Lower leg skin (tissue), 4 donors: ENCODE measurements at places on chromosomes 3 and 15. TPM values are rescaled to one million over a fixed set of nuclear protein-coding genes. Genes with fewer than 3 reads are reported as not detected.

- DNase-seq = no peak
Observed at GRCh38 chr3:115550285-115550761, 73.0 kb upstream of the GAP43 start.

DNA sequence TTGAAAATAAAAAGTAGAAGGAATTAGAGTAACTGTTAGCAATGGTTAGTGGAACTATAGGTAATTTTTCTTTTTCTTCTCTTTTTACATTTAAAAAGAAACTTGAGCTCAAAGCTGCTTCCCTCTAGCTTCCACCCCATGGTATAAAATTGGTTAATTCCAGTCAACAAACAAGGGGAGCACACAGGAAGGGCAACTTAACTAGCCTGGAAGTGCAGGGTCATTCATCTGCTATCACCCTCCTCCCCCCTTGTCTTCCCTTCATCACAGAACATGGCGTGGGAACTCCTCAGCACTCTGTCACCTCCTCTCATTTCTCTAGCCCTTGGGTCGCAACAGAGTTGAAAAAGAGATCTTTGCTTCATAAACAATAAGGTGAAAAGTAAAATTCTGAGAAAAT lies 20.0 kb downstream of the MASP1 start:
- no peak for DNase-seq

- DNase-seq = no peak
Observed at GRCh38 chr3:44561076-44561475, 6.1 kb downstream of the ZKSCAN7 start.

DNA sequence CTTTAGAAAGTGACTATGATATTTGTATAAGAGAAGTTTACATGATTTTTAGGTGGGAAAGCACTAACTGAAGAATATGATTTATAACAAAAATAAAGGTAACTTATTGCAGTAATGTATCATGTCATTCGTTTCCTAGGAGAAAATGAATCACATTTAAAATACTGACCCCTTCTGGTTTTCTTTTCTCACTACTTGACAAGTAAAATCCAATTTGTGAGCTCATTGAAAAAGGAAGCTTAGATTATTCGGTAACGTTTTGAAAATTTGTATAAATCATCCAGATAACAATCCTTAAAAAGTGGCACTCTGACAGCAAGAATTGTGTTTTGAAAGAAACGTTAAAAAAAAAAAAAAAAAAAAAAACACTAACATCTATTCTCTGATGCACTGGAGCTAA lies 39.0 kb downstream of the NSUN3 start:
- no peak for DNase-seq

GRCh38 chr3:126101521-126101982 lies 17.6 kb upstream of the SLC41A3 start:
- DNase-seq = peak; percentile 77

GRCh38 chr3:119352034-119352609 lies 57.9 kb downstream of the ARHGAP31 start:
- no peak for DNase-seq

GRCh38 chr3:142965581-142965980 lies 2.1 kb upstream of the PAQR9 start:
- no peak for DNase-seq

GRCh38 chr3:6585360-6585759 lies 275.6 kb upstream of the GRM7 start:
- no peak for DNase-seq

DNA sequence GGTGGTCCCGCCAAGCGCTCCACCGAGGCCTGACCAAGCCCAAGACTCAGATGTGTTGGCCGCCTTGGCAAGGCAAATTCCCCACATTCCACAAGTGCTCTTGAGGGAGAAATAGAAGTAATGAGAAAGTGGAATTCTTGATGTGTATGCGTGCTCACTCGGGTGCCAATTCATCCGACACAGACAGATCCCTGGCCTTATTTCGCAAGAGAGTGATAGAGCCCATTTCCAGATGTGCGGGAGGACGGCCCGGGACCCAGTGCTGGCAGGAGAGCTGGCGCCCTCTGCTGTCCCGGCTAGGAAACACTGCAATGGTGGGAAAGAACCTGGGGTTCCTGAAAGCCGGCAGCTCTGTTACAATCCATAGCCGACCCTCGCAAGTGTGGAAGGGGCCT lies 76.0 kb downstream of the HMG20A start:
- peak; percentile 98 for DNase-seq

DNA sequence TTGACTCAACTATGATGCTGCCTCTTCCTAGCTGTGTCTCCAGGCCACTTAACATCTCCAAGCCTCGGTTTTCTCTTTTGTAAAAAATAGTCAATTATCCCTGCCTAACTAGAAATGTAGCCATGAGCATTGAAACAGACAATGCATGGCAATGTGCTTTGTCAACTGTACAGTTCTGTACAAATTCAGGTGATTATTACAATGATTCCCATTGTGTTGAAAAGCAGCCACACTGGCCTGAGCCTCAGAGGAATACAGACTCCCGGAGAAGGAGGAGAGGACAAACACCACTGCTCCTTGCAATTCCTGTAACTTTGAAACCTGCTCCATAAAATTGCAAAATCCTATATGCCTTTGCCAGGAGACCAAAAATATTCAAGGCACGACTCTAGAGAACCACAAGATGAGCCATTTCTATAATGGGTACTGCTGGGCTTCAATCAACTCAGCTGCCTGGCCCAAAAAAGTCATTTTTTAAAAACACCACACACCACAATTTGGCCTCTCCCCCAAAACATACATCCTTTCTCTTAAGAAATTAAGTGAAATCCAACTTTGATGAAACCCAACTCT lies 28.6 kb downstream of the DAPK2 start:
- no peak for DNase-seq

DNA sequence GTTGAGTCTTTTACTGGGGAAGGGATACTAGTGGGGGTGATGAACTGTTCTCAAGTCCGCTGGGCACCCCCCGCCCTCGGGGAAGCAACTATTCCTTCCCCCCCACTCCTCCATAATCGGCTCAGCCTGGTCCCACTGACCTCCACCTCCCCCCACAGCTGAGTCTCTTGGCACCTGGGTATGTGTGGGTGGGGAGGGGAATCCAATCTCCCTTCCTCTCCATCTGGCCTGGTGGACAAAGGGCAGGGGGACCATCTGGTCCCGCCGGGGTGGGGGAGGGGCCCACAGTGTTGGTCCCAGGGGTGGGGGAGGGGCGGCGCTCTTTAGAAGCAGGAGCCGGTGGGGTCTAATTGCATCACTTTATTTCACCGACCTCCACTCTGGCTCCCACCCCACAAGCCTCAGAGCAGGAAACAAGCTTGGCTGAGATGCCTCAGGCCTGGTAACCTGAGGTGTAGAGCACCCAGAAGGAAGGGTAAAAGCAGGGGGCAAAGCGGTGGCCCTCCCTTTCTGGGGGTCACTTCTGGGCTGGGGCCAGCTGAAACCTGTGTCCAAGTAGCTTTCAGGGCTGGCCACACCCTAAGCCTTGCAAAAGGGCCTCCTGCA lies 1.0 kb upstream of the PCBP4 start:
- DNase-seq = no peak

GRCh38 chr3:37957539-37957936 lies 33.0 kb upstream of the VILL start:
- peak; percentile 78 for DNase-seq

- DNase-seq = no peak
Observed at GRCh38 chr3:171526146-171526545, 65.9 kb upstream of the TNIK start.

- no peak for DNase-seq
Observed at GRCh38 chr15:100602823-100603393, 519 bp downstream of the ASB7 start.

- DNase-seq = no peak
Observed at GRCh38 chr15:39881790-39882189, 38.3 kb downstream of the GPR176 start.

- no peak for DNase-seq
Observed at GRCh38 chr3:189337673-189338091, 165.9 kb downstream of the TPRG1 start.

DNA sequence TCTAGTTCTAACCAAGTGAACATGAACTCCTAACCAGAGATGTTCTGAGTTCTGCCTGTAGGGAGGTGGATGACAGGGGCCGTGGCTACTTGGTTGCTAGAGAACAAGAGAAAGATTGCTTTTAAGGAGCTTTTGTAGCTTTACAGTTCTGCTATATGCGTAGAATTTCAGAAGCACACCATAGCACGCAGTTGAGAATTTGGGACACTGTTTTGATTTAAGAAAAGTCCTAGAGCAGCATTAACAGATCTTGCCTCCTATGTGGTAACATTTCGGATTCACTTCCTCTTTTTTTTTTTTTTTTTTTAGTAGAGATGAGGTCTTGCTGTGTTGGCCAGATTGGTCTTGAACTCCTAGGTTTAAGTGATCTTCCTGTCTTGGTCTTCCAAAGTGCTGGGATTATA lies 181.7 kb downstream of the TCF12 start:
- DNase-seq = no peak

- DNase-seq = no peak
Observed at GRCh38 chr15:31338879-31339557, 12.4 kb downstream of the KLF13 start.

DNA sequence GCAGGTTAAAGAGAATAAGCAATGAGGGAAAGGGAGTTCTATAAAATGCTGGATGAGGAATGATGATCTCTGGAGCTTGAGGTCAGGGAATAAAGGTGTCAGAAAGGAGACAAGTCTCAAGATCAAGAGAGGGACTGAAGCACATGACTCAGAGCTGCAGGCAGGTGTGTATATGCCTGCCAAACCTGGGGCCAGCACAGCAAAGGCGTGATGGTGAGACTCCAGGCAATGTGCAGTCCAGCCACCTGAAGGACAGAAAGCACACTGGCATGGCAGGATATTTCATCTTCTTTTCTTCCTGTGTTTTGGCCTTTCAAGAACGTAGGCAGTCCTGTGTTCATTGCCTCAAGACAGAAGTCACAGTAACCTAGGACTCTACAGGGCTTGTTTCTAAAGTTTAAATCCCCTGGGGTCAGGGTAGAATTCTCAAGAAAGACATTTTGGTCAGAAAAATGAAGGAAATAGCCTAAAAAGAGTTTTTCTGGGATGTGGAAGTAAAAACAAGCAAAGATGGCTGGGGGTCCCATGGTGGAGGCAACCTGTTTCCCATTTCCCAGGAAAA lies 55.5 kb upstream of the TOPAZ1 start:
- no peak for DNase-seq

DNA sequence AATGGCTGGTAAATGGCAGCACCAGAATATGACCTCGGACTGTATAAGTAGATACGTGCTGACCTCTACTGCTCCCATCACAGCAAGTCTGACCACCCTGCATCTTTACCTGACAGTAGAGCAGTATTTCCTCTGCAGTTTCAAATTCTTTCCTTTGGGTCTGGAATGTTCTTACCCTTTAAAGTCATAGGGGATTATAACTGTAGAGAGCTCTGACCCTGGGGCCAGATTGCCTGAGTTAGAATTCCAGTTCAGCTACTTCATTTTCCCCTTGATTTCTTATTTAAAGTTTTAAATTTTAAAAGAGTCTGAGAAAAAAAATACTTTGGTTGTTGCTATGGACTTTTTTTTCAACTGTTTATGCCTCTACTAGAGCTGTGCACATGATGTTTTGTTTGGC lies 237.7 kb downstream of the NR1D2 start:
- DNase-seq = no peak

- no peak for DNase-seq
Observed at GRCh38 chr3:68004091-68004490, 349.7 kb upstream of the SUCLG2 start.

GRCh38 chr15:71043373-71043772 lies 71.9 kb upstream of the THSD4 start:
- DNase-seq = peak; percentile 26

DNA sequence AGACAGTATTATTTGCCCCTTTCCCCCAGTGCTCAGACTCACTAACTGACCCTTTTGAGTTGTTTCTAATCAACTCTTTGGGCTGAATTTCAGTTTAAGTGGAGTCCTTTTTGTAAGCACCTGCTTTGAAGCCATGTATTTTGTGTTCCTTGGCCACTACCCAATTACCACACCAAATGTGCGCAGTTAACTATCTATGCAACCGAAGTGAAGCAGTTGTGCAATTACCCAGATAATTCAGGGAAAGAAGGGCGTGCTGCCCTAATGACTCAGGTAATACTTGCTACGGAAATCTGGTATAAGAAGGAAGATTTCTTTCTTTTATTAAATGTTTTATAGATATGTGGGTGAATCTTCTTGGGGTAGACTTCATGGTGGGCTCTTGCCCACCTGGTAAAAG lies 371.9 kb upstream of the TBL1XR1 start:
- no peak for DNase-seq

- no peak for DNase-seq
Observed at GRCh38 chr15:48558226-48558625, 87.3 kb downstream of the FBN1 start.

DNA sequence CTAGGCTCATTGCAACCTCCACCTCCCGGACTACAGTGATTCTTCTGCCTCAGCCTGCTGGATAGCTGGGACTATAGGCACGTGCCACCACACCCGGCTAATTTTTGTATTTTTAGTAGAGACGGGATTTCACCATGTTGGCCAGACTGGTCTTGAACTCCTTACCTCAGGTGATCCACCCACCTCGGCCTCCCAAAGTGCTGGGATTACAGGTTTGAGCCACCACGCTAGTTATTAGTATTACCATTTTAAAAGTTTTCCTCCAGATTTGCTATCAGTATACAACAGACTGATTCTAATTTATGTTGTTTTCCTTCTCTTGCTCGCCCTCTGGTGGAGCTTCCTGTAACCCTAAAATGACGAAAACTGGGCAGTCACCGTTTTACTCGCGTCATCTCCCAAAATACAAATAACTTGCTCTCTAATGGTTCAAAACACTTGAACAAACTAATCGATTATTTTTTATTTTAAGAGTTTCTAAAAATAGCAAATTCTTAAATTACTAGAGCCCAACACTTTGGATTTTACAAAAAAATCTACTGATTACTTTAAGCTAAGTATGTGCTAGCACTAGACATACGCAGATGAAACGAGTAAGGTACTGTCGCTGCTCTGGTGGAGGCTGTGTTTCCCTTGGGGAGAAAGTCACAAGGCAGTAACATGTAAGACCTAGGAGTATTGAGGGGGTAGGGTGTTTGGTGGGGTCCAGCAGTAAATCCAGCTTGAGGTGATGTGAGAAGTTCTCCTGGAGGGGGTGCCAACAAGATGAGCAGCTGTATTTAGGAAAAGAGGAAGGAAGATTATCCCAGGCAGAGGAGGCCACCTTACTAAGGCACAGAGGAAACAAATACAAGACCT lies 203.3 kb downstream of the MBNL1 start:
- peak; percentile 90 for DNase-seq

- DNase-seq = no peak
Observed at GRCh38 chr15:33048255-33048654, 146.3 kb downstream of the FMN1 start.

CHRNA7 gene
- 0.45 TPM for total RNA-seq

FBXW12 gene
- not detected for total RNA-seq

CLDN11 gene
- total RNA-seq = 1.5 TPM

CHRM5 gene
- total RNA-seq = not detected

CP gene
- total RNA-seq = 35.8 TPM

IL12A gene
- 3.2 TPM for total RNA-seq

PLA2G4E gene
- 52.9 TPM for total RNA-seq
